Stimulated activated memory B cell treated with anti-CD40 and anti-IgM and Interleukin-4, amounts not matched to agents 10 μg/mL and 1 μg/mL and 100 μg/mL, for 72 hours (primary cell): ENCODE measurements at places on chromosomes 5 and 9.
A peak's percentile ranks its signal among the peaks of the same experiment; 100 is the strongest.

DNA sequence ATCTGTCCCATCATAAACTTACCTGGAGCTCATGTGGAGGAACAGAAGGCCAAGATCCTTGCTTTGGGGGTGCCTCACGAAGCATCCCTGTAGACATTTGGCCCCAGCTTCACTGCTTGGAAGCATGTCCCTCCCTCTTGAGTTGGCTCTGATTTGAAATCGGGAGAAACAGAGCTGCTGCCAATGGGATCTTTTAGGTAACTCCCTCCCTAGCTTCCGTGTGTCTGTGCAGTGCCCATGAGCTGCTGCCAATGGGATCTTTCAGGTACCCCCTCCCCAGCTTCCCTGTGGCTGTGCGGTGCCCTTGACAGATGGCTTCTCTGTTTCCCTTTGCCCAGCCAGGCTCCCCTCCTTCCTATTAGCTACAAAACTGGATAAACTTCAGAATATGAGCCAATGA is 178.0 kb downstream of the NR3C1 start:
- no peak for ATAC-seq

GRCh38 chr5:124604419-124604818 is 142.0 kb downstream of the ZNF608 start:
- ATAC-seq = no peak

GRCh38 chr5:35188031-35188457 is 42.2 kb downstream of the PRLR start:
- ATAC-seq = no peak

GRCh38 chr9:96189995-96190394 is 112.0 kb downstream of the HSD17B3 start:
- no peak for ATAC-seq

DNA sequence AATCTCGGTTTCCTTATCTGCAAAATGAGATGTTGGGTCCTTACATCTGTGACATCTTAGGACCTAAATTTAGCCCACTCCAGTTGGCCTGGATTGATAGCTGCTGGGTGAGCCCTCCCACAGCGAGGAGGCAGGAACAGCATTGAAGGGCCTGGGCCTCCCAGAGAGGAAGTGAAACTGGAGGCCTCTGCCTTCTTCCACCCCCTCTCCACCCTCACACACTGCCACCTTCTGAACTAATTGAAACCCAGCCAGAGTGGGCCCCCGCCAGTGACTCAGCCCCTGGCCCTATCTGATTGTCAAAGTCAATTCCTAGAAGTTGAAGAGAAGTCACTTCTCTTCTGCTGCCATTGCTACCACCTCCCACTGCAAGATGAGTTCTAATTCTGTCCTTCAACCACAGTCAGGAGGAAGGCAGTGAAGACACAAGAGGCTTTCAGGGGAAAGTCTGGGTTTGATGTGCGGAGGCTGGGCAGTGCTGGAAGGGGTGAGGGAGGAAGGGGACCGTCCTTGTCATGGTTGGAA is 55.2 kb upstream of the NEK6 start:
- peak; percentile 94 for ATAC-seq

- peak; percentile 2 for ATAC-seq
These were observed 638 bp downstream of the MARCHF3 start for GRCh38 chr5:127029581-127030258.

- ATAC-seq = no peak
These were observed 10.3 kb downstream of the OCLN start for GRCh38 chr5:69502767-69503488.

- ATAC-seq = no peak
These were observed 258.7 kb upstream of the FBXL7 start for GRCh38 chr5:15241216-15241821.

GRCh38 chr9:93507768-93508167 is 54.4 kb upstream of the FAM120AOS start:
- ATAC-seq = no peak

DNA sequence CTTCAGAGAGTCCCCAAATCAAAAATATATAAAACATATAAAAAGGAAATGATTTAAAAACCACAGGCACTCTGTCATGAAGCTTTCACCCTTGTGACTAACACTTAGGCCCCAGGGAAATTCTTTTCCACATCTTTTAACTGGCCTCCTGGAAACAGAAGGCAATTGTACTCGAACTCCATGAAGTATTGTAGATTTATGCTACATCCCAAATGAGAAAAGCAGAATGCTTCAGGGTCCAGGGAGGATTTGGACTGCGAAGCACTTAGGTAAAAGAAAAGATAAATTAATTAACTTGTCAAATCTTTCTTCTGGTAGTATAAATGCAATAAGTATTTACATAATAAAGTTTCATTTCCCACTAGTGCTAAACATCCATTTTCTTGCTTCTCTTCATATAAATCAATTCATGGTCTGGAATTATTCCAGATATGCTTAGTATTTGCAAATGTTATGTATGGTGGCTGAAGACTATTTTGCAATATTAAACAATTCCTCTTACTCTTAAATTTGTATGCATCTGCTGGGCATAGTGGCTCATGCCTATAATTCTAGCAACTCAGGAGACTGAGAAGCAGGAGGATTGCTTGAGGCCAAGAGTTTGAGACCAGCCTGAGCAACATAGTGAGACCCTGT is 64.9 kb upstream of the ELL2 start:
- no peak for ATAC-seq

DNA sequence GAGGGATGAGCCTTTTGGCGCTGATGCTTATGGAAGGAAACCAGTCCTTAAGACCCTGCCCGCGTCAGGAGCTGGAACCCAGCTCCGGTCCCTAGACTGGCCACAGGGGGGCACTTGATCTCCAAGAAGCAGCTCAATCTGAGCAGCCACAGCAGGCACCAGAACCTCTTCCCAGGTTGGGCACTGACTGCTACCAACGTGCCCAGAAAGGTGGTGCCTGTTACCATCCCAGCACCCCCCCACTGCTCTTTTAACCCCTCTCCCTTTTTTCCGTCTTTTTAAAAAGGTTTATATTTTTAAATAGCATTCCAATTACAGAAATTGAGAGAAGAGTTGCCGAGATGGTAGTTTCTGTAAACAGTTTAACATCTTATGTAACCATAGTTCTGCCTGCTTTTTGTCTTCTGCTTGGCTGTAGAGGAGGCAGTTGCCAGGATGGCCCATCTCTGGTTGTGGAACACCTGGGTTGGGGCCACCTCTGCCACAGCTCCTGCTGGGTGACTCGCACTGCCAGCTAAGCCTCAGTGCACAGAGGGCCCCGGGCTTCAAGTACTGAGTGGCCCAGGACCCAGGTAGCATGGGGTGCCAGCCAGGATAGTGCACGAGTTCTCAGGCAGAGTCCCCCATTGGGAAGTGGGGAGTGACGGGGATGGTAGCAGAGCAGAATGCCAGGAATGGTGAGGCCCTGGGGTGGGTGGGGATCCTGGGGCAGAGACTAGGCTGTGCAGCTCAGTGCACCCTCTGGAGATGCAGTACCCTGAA is 62.8 kb downstream of the PFDN1 start:
- peak; percentile 55 for ATAC-seq

DNA sequence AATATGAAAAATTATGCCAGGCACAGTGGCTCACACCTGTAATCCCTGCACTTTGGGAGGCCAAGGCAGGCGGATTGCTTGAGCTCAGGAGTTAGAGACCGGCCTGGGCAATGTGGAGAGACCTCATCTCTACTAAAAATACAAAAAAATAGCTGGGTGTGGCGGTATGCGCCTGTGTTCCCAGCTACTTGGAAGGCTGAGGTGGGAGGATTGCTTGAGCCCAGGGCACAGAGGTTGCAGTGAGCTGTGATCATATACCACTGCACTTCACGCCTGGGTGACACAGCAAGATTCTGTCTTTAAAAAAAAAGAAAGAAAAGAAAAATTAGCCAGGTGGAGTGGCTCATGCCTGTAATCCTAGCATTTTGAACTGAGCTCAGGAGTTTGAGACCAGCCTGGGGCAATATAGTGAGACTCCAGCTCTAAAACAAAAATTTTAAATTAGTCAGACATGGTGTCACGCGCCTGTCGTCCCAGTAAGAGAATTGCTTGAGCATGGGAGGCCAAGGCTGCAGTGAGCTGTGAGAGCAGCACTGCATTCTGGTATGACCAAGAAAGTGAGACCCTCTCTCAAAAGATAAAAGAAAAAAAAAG is 18.0 kb downstream of the PLAA start:
- no peak for ATAC-seq

DNA sequence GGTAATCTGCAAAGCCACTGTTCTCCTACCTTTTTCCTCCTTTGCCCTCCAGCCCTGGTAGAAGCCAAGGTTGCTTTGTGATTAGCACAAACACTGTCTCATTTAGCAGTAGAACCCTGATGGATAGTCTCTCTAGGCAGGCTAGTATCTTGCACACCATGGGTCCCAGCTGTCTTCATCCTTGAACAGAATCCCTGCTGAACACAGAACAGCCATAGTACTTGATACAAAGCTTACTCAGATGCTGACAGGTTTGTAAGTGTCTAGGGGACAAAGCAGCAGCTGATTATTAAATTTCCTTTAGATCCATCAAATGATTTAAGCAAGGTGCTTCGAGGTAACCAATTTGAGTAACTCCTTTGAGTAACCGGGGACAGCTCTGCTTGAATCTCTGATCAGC is 163.7 kb upstream of the PPP1R2B start:
- no peak for ATAC-seq

- no peak for ATAC-seq
These were observed 17.3 kb downstream of the ADRB2 start for GRCh38 chr5:148843510-148844318.

GRCh38 chr9:136437839-136438547 is 1.7 kb downstream of the INPP5E start:
- no peak for ATAC-seq

- peak; percentile 73 for ATAC-seq
These were observed at the start of gene CDKN2B-AS1 for GRCh38 chr9:21994556-21995005. TSS of gene CDKN2B-AS1 (plus strand) at chr9:21994791.

GRCh38 chr9:70983723-70984295 is 137.6 kb downstream of the TRPM3 start:
- no peak for ATAC-seq

DNA sequence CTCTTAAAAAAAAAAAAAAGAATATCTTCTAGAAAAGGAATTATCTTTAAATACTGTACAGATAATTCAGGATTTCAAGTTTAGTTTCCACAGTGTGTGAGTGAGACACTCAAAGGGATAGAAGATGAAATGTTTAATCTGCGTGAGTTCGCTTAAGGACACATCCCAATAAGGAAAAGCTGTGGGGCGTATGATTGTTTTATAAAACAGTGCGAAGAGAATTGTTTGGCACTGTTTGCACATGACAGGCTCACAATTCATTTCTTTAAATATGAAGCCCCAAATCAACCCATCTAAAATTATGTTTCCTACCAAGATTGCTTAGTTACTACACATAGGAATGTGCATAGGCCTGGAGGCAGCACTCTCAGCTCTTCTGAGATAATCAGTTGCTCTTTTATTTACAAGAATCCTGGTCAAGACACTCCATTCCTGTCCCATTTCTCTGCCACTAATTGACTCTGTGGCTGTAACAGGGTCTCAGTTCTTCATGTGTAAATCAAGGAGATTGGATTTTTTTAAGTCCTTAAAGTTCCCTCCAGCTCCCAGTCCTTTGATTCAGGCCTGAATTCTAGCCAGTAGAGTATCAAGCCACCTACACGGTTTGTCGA is 60.1 kb downstream of the BHMT start:
- no peak for ATAC-seq

DNA sequence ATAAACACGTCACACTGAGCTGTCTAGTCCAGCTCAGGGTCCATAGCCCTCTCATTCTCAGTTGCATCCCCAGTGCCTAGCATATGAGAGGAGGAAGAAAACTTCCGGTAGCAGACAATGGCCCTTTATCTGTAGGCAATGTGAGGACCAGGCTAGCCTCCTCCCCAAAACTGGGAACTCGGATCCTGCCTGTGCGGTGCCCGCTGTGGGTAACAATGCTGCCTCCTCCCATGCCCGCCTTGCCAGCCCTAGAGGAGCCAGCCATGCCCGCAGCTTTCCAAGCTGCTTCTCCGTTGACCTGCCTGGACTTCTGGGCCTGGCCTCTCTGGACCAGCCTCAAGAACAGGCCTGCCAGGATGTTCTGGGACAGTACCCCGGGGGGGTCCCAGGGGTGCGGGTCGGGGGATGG is 74.6 kb upstream of the ORM1 start:
- no peak for ATAC-seq

GRCh38 chr9:95641586-95641985 is 124.8 kb upstream of the PTCH1 start:
- ATAC-seq = no peak

- ATAC-seq = no peak
These were observed 165.9 kb downstream of the ALDH1A1 start for GRCh38 chr9:72786948-72787347.

DNA sequence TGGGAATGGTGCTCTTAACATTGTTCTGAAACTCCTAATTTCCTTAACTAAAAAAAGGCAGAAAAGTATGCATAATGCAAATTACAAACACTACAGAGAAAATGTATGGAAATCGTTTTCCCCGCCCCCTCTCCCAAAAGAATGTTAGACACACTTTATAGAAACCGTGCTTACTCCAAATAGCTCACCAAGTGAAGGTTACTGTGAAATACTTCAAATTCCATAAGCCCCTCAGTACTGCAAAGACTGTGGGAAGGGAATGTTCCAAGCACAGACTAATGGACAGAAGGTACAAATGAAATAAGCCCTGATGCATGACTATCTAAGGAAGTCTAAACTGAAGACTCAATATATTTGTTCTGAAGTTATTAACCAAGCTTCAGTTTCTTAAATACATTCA is 12.5 kb downstream of the MAPKAP1 start:
- no peak for ATAC-seq

DNA sequence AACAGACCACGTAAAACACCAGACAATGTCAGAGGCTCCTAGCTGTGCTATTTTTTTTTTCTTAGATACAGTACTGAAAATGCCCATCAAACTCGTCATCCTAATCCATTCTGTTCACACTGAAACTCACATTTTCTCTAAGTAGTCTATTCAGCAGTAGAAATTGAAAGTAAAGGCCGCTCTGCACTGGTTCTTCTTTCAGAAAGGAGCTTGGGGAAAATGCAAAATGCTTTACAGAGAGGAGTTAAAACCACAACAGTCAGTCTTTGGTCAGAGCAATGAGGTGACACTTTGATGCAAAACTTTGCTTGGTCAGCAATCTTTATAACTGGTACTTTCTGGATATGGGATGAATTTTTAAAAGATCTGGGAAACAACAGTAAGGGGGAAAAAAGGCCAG is 43.8 kb upstream of the SUSD1 start:
- peak; percentile 75 for ATAC-seq

DNA sequence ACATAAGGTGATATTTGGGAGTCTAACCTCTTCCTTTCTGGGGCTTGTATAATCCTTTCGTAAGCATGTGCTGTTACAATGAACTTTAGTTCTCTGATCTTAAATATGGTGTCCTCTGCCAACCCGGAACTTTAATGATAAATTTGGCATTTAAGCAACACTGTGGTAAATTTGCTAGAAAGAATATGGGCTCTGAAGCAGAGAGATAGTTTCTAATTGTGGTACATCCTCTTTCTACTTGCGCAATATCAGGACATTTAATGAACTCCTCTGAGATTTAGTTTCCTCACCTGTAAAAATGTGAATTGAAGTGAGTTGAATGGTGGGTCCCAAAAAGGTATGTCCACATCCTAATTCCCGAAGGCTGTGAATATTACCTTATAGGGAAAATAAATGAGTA is 364.7 kb downstream of the CAAP1 start:
- no peak for ATAC-seq

GRCh38 chr5:65015767-65016166 is 247.0 kb downstream of the CWC27 start:
- no peak for ATAC-seq
